ENCODE measurements at places on chromosomes 4 and X. TPM values are rescaled to one million over a fixed set of nuclear protein-coding genes. Genes with fewer than 3 reads are reported as not detected.

Gene RNF150
- total RNA-seq: 5.2 TPM

Gene LNX1
- 4.4 TPM for total RNA-seq

Gene NXF2
- not detected for total RNA-seq

DNA sequence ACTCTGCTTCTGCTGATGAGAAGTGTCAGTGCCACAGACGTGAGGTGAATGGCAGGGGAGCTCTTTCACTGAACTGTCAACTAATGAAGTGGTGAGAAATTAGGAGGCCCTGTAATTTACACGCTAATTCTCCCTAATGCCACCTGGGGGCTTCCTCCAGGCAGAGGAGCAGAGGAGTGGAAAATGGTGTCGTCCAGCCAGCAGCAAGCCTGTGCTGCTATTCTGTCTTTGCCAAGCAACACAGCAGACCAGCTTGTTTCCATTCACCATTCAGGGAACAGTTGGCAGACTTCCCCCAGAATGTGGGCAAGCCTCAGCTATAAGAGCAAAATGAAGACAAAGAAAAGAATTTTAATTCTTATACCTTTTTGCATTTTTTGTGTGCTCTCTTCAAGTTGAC, 245.2 kb upstream of the TET2 start:
- DNase-seq: peak; percentile 46

- DNase-seq: no peak
These were observed 87.5 kb downstream of the NSUN7 start for GRCh38 chr4:40837094-40837870.

DNA sequence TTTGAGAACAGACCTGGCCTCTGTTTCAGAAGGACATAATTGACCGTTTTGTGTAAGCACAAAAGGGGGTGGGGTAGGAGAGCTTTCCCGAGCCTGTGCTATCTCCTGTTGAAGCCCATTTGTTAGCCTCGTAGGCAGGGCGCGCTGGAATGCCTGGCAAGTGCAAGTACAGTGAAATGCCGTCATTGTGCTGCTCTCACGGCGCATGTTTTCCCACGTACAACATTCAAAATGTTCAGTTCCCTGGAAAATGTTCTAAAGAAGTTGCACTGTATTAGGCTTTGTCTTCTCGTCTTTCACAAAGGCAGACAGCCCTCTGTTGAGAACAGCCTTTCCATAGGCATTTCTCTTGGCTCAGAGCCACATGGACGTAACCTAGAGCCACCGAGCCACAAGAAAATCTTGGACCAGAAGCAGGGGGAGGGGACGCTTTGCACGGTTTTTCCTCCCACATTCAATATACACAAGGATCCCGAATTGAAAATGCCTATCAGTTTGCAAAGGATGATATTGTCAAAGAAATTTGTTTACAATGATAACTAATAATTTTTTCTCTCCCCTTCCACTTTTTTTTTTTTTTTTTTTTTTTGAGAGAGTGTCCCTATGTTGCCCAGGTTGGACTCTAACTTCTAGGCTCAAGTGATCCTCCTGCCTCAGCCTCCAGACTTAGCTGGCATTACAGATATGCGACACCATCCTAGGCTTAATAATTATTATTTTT, 54.6 kb upstream of the RAPGEF2 start:
- DNase-seq: peak; percentile 94

All from astrocyte (in vitro differentiated cells and primary cell).